ENCODE measurements at places on chromosomes 7 and 10.

DNA sequence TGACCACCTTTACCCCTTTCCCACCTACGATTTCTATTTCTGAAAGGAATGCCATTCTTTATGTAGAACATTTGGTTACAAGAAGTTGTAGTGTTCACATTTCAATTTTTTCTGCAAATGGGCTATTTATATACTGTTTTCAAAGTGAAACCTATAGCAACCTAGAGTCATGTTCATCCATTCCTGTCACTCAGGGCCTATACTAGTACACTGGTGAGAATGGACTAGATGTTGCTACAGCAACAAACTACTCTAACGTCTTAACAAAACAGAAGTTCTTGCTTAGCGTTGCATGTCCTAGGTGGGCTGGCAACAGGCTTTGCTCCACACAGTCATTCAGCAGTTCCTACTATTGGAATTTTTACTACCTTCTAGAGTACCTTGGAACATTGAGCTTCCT is 16.3 kb downstream of the CASD1 start:
- DNase-seq, result no peak

DNA sequence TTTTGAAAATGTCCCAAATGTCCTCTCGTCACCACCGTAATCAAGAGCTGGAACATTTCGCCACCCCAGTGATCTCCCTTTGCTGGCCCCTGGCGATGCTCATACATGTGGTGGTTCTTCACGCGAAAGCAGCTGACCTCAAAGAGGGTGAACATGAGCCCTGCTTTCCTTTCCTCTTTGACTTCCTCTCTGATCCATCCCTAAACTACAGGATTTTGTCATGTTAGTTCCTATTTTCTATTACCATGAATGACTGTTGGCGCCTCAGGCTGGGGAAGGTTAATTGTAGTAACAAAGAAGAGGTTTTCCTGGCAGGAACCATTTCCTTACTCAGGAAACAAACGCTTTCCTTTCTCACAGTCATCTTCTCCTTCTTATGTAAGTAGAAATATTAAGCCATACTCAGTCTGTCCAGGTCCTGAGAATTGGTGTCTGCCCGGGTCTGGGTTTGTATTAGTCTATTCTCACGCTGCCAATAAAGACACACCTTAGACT is 114.5 kb downstream of the INSYN2A start:
- no peak for DNase-seq

DNA sequence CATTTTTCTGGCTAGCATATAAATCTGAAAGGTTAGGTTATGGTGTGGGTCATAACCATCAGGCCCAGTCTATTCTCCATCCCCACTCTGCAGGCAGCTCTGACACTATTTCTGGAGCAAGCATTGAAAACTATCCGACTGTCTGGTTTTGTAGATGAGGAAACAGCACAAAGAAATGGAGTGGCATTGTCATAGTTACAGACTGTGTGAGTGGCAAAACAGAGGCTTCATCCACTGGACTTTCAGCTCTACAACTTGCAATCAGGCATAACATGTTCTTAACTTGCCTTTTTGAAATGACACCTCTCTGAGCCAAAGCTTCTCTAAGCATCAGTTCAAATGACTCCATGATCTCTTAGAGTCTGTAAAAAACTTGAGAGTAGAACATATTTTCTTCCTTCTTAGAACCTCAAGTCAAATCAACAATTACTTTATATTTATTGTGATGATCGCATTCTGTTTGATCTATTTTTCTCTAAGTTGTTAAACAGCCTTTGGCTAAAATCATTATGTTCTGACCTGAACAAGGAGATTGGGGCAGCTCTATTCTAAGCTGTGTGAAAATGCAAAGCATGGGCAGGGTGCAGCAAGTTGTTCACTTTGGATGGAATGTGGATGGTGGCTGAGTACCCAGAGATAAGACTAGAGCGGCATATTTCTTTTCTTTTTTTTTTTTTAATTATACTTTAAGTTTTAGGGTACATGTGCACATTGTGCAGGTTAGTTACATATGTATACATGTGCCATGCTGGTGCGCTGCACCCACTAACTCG is 68.5 kb downstream of the LRRC4 start:
- no peak for DNase-seq

- no peak for DNase-seq
Measured at GRCh38 chr10:101655570-101655969, 39.4 kb downstream of the FBXW4 start.

- DNase-seq, result no peak
Measured at GRCh38 chr7:11951909-11952308, 119.9 kb upstream of the THSD7A start.

- no peak for DNase-seq
Measured at GRCh38 chr7:45416846-45417245, 157.3 kb upstream of the ADCY1 start.

DNA sequence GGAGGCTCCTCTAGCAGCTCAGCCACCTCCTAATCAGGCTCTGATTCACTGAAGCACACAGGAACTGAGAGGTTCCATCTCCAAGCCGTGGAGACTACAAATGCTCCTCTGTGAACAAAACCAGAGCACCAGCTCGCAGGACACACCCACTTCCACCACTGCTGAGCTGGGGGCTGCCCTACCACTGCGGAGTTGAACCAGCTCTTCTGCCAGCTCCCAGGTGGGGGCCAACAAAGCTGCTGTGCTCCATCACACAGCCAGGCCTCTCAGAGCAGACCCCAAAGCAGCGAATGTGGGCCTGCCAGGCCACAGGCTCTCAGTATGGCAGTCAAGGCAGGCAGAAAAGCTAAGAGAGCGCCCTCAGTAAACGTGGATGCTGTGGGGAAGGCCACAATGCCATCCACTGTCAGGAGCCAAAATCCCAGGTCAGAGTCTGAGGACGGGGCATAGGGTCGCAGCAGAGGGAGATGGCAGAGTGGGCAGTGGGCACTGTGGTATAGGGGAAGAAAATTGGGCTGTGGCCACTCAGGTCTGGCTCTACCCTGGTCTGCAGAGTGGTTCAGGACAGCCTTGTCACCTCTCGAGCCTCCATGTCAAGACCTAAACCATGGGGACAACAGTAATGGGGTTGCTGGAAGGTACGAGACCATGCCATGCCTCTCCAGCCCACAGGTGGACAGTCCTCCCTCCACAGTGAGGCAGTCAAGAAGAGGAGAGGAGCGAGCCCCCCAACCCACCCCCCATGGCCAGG is 82.1 kb downstream of the GRID1 start:
- no peak for DNase-seq
